ENCODE measurements at places on chromosomes 1 and 21.

DNA sequence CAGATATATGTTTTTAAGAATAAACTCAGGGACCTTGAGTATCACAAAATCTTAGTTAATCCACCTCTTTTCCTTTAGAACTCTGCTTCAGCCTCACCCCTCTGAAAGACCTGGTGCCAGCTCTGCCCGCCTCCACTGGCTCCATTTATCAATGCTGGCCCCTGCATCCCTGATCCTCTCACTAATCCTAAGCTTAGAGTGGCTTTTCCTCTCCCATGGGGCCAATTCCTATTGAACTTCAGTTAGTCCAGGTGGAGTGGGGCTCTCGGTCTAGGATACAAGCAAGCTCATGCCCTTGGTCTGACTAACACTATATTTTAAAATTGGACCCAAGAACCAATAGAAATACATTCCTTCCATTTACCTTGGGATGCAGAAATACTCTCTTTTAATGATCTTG is 87.0 kb downstream of the RGS7 start:
- no peak for DNase-seq

GRCh38 chr1:101683561-101683960 is 313.2 kb downstream of the OLFM3 start:
- DNase-seq = no peak

- DNase-seq = no peak
Observed at GRCh38 chr1:27630859-27631491, 4.0 kb downstream of the FGR start.

DNA sequence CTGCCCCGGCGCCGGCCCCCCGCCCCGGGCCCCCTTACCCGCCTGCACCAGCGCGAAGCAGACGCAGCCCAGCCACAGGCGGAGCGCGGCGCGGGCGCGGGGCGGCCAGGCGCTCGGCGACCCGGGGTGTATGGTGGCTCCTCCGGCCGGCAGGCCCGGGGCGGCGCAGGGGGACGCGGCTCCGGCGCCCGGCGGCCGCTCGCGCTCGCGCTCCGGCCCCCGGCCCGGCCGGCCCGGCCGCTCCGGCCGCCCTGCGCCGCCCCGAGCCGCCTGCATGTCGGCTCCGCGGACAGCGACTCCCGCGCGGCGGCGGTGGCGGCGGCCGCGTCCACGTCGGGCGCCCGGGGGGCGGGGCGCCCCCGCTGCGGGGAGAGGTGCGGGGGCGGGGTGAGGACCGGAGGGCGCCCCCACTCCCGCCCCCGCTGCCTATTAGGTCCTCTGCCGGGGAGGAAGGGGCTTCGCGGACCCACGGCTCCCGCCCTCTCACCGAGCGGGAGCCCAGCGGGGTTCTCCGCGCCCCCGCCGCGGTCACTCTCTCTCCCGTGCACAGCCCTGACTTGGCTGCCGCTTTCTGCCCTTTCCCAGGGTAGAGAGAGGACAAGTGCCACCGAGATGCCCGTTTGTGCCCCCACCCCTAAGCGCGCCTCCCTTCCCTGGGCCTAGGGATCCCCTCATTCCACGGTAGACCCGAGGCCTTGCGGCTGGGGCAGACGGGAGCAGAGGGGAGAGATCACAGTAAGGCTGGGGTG is at the start of gene FNDC5:
Gene FNDC5, minus strand, starts transcription at position 298 of the 749 bp plus-strand sequence.
- DNase-seq = peak; percentile 42

DNA sequence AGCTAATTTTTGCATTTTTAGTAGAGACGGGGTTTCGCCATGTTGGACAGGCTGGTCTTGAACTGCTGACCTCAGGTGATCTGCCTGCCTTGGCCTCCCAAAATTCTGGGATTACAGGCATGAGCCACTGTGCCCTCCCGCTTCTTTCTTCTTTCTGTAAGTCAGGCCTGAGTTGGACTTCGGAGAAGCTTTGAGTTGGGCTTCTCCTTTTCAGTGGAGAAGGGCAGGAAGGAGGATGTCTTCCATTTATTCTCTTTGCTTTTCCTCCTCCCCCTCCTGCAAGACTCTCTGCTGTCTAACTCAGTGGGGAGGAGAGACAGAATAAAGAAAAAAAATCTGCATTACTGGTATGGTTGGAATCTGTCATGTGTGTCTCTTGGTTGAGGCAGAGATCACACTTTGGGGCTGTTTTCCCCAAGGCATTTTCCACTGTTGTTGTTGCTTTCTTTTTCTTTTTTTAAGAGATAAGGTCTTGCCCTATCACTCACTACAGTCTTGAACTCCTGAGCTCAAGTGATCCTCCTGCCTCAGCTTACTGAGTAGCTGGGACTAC is 13.2 kb upstream of the DEGS1 start:
- peak; percentile 36 for DNase-seq

DNA sequence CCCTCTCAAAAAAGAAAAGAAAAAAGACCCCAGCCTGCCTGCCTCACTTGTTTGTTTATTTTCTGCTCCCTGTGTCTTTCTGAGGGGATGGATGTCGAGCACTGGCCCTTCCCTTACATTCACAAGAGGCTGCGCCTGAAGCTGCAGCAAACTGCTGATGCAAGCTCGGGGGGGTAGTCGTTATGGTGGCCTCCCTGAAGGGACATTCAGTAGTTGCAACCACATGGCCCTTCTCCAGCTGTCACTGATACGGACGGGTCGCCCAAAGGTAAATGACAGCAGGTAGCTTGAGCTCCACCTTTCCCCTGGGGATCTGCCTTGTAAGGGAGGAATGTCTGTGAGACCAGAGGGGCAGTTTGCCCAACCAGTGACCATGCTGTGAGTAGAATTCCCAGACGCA is 17.7 kb downstream of the PLEKHM2 start:
- no peak for DNase-seq

DNA sequence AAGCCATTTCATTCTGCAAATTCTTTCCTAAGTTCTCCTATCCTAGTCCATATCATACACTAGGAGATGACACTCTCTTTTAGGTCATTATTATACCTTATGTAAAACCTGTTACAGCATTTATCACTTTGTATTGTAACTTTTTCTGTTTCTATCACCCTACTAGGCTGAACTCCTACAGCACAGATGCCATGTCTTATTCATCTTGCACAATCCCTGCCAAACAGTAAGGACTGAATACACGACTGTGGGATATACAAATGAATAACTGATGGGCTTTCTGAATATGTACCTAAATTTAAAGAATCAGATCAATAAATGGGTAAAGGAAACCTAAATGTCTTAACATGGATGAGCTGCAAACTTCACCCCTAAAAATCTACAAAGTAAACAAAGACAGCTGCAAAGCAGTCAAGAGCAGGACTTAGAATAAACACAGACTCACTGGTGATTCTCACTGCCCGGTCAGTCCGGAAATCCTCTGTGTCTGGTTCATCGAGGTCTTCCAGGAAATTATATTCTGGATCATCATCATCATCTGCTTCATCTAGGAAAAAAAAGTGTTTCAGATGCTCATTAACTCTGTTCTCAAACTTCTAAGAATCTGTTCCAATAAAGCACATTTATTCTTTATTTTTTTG is 62.3 kb downstream of the GON4L start:
- no peak for DNase-seq

GRCh38 chr1:207493212-207493611 is 2.7 kb upstream of the CR1 start:
- no peak for DNase-seq

DNA sequence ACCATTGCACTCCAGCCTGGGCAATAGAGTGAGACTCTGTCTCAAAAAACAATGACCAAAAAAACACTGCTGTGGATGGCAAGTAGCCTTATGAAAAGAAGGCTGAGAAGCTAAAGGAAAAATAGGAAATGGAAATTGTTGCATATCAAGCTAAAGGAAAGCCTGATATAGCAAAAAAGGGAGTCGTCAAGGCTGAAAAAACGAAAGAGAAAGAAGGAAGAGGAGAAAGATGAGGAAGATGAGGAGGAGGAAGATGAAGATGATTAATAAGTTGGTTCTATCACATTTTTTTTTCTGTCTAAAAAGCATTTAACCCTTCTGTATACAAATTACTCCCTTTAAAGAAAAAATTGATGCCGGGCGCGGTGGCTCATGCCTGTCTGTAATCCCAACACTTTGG is 10.2 kb upstream of the PRDX1 start:
- no peak for DNase-seq

DNA sequence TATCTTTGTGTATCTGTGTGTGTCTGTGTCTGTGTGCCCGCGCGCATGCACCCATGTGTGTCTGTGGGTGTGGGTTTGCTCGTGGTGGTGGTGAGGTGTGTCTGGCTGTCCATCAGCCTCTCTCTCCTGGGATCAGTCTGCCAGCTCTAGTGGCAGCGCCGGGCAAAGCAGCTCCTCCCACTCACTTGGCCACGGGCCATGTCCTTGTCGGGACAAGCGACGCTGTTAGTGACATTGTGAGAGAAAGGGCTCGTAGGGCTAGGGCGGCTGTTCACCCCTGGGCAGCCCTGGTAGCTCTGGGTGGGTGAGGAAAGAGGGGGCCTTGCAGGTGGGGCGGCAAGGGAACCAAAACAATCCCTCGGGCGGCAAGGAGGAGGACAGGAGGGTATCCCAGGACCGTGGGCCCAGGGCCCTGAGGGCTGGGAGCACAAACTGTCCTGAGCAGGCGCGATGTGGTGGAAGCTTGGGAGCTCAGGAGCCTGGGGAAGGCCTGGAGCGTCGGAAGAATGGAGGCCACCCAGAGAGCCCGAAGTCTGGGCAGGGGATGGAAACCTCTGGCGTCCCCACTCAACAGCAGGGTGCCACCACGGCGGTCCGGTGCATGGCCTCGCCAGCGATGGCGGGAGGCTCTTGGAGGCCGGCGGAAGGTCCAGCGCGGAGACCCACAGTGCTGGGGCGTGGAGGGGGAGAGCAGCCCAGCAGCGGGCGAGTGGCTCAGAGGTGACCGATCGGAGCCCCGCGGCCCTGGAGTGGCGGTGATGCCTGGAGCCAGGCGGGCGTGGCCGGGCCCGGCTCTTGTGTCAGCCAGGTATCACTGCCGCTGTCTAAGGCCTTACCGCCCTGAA is 140.5 kb downstream of the LIPI start:
- no peak for DNase-seq

DNA sequence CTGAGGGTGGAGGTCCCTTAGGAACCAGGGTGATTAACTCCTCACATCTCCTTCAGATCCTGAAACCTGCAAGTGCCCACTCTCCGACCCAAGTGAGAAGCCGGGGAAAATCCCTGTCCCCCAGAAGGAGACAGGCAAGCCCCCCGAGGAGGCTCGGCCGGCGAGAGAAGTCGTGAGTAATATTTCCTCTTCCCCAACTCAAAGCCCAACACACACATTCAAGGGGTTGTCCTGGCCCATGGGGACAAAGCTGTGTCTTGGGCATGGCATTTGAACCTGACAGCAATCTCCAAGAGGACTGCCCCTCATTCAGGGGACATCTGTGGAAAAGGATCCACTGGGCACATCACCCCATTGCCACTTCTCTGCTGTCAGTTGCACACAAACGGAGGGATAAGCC is 23.6 kb downstream of the VASH2 start:
- no peak for DNase-seq

GRCh38 chr1:40948741-40949443 is 30.6 kb upstream of the CTPS1 start:
- DNase-seq = peak; percentile 76

DNA sequence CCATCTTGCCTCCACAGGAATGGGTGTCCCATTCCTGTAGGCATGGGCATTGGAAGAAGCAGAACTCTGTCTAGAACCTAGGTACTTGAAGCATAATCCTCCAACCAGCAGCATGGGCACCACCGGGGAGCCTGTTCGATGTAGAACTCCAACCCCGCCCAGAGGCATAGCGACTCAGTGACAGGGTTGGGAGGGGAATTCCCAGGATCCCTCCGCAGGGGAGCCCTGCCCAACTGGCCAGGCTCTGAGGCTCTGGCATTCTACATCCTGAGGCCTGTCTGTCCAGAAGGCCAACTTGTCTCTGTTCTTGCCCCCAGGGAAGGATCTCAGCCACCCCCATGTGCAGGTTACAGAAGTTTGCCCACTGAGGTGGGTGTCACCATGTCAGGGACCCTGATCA is 38.2 kb downstream of the CACNA1S start:
- no peak for DNase-seq

GRCh38 chr1:211885747-211886522 is 55.4 kb upstream of the LPGAT1 start:
- peak; percentile 11 for DNase-seq

DNA sequence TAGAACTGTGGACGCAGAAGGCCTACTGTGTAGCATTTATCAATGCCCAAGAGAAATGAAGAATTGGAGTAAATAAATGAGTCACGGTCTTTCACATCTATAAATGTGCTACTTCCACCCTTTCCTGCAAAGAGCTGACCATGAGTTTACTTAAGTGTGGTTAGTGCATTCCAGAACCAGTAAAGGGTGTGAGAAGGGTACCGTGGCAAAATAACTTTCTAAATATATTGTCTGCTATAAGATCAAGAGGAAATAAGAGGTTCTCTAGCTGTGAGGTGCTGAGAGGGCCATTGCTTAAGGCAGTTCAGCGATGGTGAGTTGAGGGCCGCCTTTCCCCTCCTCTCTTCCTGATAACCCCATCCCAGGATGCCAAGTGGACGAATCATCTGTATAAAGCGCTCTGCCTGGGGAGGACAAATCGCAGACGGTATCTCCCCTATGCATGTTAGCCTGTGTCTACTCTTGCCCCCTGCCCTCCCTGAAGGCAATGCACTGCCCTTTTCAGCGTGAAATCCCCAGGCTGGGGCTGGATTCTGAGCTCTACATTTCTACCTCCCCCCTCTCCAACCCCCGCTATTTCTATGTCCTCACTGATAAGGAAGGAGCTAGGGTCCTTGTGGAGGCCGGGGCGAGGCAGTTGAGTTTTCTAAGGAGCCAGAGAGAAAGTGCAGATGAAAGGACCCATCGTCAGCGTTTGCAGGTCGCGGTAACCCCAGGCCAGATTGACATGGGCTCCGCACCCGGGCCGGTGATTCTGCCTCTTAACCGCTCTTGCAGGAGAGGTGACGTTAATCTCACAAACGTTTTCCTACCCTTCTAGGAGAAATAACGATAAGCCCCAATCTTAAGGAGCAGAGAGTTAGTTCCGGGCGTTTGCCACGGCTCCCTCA is 1.5 kb upstream of the NCAM2 start:
- peak; percentile 58 for DNase-seq

DNA sequence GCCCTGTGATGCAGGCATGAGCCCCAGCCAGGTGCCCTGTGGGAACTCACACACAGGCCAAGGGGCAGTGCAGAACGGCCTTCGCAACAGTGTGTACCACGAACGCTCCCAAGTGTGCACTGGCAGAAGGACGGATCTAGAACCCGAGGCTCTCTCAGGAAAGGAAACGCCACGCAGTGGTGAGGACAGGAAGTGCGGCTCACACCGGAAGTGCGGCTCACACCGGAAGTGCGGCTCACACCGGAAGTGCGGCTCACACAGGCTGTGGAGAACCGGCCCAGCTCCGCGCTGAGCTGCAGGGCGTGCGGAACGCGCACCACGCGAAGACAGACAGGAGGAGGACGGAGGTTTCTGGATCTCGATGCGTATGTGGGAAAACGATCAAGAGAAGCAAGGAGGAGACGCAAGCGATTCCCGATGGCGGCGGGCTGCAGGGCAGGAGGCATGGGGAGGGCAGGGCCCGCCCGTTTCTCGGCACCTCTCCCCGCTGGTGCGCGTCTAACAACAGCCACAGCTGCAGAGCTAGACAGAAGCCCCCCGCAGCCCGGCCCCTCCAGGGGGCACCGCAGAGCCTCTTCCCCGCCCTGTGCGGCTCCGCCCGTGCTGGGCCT is 35.9 kb upstream of the TMEM52 start:
- DNase-seq = no peak

Data from M059J (cell line).